ENCODE measurements at places on chromosomes 12 and 14.

DNA sequence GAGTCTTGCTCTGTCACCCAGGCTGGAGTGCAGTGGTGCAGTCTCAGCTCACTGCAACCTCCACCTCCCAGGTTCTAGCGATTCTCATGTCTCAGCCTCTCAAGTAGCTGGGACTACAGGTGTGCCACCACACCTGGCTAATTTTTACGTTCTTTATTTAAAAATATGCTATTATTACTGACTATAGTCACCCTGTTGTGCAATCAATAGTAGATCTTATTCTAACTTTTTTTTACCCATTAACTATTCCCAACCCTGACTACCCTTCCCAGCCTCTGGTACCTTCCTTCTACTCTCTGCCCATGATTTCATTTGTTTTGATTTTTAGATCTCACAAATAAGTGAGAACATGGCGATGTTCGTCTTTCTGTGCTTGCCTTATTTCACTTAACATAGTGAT lies 2.5 kb downstream of the OXA1L start:
- no peak for DNase-seq

GRCh38 chr14:56027421-56027820 lies 90.8 kb upstream of the PELI2 start:
- DNase-seq, result no peak

- no peak for DNase-seq
These were observed 85.1 kb upstream of the WSCD2 start for GRCh38 chr12:108043750-108044533.

GRCh38 chr12:131321988-131322387 lies 368.3 kb downstream of the ADGRD1 start:
- no peak for DNase-seq

- no peak for DNase-seq
These were observed 50.9 kb downstream of the PROX2 start for GRCh38 chr14:74824997-74825396.

- DNase-seq, result no peak
These were observed 24.0 kb upstream of the TMED10 start for GRCh38 chr14:75200451-75200850.

DNA sequence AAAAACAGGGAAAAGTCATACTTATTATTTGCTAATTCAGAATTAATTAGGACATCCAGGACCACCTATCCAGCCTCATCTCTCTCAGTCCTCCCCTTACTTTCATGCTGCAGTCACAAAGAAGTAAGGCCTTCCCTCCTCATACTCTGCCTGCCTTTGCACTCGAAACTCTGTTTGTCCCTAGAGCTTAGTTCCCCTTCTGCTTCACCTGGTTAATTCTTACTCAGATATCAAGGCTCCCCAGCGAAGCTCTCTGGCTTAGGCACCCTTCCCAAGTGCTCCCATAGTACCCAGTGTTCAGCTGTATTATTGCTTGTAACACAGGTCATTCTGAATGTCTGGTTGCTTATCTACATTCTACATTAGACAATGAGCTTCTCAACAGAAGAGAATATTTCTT lies 81.3 kb downstream of the ERGIC2 start:
- no peak for DNase-seq

- no peak for DNase-seq
These were observed 25.1 kb downstream of the ASPG start for GRCh38 chr14:104110491-104111209.

- DNase-seq, result no peak
These were observed 297.6 kb downstream of the DAD1 start for GRCh38 chr14:22291406-22291805.

- no peak for DNase-seq
These were observed 123.2 kb upstream of the FOXN3 start for GRCh38 chr14:89540009-89540829.

DNA sequence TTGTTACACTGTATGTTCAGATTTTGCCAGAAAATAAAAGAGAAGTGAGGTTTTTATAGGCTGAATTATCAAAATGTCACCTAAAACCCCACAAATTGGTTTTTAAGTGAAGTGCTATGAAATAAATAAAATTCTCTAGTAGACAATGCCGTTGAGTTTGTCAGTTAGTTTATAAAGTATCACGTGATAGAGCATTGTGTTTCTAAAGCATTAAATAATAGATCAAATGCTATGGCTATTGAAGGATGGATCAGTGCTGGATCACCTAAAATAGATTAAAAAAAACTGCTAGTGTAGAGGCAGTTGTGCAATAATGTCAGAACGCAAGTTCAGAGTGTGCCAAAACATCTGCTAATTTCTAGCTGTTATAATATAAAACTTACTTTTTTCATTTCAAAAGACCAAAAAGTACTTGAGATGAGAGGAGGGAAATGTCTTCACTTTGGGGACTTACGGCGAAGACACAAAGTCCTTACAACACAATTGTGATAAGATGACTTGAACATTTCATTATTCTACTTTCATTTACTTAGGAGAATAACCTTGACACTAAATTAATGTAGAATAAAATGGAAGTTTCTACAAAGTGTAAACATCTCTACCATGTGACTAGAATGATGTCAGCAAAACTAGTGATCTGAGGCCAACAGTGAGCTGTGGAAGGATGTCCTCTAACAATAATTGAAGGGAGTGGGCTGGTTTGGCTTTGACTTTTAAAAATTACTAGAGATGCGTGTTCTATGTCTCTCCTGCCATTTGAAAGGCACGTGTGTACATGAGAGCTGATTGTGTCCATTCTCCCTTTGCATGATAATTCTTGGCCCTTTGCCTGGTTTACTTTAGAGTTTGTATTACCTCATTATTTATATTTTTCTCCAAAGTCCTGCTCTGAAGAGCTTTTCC lies 154.4 kb upstream of the PDE3A start:
- DNase-seq, result no peak

- no peak for DNase-seq
These were observed 131.3 kb downstream of the KTN1 start for GRCh38 chr14:55711175-55711811.

GRCh38 chr14:98015921-98016320 lies 1218.7 kb downstream of the VRK1 start:
- no peak for DNase-seq

GRCh38 chr12:41903014-41903708 lies 241.5 kb downstream of the GXYLT1 start:
- no peak for DNase-seq

DNA sequence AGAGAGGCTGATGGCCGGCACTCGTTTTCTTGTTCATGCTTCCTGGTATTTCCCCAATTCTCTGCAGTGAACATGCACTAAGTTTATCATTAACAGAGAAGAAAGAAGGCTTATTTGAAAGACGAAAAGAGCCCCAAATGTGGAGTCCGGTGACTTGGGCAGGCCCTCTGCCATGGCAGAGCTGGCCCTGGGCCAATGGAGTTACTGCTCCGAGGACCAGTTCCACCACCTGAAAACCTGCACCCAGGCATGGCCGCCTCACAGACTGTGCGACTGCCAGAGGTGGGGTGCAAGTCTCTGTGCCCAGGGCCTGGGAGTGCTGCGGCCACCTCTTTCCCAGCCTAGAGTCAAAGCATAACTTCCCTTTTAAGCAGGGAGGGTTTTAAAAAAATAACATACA lies 24.9 kb downstream of the DEGS2 start:
- no peak for DNase-seq

DNA sequence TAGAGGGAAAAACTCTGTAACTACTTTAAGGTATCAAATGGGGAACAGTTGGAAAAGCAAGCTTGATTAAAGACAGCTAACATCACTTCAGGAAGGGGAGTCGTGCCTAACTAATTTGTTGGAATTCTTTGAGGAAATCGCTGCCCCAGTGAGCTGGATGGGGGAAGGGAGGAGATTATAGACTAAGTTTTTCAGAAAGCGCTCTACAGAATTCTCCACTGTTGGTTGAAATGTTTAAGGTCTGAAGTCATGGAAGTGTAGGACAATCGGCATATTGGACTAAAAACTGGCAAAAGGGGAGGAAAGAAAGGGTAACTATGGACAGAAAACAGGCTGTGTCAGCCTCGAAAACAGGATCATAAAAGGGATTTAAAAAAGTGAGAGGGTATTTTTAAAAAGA lies 229.9 kb upstream of the HMGA2 start:
- no peak for DNase-seq

GRCh38 chr12:34396006-34396860 lies 373.9 kb downstream of the ALG10 start:
- no peak for DNase-seq

DNA sequence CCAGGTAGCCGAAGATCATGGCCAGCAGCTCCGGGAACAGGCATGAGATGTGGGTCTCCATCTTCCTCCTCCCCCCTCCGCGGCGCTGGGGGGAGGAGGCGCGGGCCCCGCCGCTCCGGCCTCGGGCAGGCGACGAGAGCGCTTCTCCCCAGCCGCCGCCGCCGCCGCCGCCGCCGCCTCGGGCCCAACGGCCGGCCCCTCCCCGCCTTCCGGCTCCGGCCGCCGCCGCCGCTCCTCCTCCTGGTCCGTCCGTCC lies 448 bp downstream of the FBXL14 start:
- no peak for DNase-seq

- no peak for DNase-seq
These were observed 67.2 kb downstream of the SLC8A3 start for GRCh38 chr14:70121521-70121920.

DNA sequence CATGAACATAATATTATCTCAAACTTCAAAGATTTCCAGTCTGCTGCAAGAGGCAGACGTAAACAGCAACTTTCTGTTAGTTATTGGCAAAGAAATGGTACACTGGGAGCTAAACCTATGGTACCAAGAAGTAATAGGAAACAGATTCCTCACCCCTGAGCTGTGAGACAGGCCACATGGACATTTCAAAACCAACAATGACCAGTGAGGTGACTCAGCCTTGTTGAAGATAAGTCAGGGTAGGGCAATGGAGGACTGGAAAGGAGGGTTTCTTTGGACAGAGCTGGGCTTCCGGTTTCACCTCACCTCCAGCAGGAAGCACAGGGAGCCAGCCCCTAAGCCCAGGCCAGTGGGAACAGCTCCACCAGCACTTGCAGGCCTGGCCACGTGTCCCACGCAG lies 1320.5 kb downstream of the AACS start:
- DNase-seq, result no peak

DNA sequence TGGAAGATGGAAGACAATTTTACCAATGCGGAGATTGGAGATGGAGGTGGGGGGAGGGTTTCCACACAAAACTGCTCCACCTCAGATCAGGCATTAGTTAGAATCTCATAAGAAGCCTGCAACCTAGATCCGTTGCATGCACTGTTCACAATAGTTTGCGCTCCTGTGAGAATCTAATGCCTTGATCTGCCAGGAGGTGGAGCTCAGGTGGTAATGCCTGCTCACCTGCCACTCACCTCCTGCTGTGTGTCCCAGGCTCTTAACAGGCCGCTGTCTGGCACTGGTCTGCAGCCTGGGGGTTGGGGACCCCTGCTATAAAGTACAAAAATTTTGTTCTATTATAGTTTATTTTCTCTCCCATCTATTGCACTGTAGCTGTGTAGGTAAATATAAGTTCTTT lies 84.9 kb upstream of the FOXG1 start:
- DNase-seq, result no peak

GRCh38 chr12:67436230-67436629 lies 167.1 kb downstream of the CAND1 start:
- no peak for DNase-seq

- DNase-seq, result no peak
These were observed 46.6 kb downstream of the PDZRN4 start for GRCh38 chr12:41234692-41235091.

- DNase-seq, result no peak
These were observed 264.9 kb downstream of the NOVA1 start for GRCh38 chr14:26332966-26333365.

DNA sequence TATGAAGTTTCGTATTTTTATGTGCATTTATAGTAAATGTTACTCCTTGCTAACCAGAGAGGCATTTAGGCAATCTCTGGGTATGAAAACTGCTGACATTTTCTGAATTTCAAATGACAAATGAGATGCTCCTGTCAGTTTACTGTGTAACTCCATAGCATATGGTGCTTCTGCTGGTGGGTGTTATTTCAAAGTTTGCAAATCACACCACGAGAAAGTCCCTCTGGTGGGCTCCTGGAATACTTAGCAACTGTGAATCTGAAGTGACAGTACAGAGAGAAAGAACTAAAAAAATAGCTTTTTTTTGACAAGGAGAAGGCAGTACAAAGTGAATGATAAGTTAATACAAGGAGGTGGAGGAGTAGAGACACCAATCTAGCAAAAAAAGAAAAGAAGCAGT lies 161.5 kb downstream of the DERA start:
- DNase-seq, result no peak

- DNase-seq, result no peak
These were observed 191.9 kb downstream of the STXBP6 start for GRCh38 chr14:24858052-24858451.

DNA sequence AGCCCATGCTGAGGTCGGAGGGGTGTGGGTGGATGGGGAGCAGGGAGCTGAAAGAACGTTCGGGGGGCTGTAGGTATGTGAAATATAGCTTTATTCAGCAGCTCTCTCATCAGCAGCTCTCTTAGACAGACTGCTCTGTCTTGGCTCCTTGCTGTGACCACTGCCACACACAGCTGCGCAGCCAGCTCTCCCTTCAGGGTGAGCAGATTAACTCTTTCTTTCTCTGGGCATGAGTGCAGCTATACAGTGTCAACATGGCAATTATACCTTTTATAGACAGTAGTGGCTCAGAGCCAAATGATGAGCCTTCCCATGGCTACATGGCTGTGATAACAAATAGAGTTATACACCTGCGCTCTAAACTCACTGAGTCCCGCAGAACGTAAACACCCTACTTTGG lies 137.7 kb upstream of the NEDD1 start:
- no peak for DNase-seq

DNA sequence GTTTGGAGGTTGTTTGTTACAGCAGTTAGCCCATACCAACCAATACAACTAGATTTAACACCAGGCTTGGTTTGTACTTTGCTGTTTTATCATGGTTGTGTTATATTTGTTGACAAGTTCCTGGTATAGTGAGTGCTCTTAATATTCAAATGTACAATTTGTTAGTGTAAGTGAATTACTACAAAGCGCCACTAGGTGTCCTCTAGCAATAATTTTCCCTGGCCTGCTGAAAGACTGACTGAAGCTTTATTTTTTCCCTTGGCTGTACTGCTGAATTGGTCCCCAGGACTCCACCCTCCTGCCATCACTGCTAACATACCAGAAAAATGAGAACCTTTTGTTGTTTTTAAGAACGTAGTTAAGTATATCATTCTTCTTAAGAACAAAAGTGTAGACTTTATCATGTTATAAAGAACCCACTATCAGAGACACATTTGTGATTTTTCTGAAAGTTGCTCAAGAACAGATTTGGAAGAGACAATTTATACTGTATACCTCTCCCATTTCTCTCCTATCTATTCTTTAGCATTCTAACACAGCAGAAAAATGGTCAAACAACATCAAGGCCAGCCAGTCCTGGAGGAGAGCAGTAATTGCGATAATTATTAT lies 75.3 kb upstream of the FAR2 start:
- DNase-seq, result no peak

GRCh38 chr14:100589071-100589759 lies 2.0 kb upstream of the BEGAIN start:
- DNase-seq, result no peak

DNA sequence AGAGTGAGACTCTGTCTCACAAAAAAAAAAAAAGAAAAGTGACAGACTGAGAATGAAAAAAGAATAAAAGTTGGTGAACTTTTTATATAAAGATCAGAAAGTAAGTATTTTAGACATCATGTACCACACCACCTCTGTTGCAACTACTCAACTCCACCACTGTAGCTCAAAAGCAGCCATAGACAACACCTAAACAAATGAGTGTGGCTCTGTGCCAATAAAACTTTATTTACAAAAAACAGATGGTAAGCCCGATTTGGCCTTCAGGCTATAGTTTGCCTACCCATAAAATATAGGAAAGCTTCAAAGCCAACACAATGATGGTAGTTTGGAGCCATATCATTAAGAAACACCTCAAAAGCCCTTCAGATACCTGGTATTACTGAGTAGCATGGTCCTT lies 154.5 kb upstream of the FOXN3 start:
- DNase-seq, result no peak

- no peak for DNase-seq
These were observed 39.8 kb downstream of the C12orf42 start for GRCh38 chr12:103456006-103456405.
